ENCODE measurements at places on chromosomes 11 and 22.

DNA sequence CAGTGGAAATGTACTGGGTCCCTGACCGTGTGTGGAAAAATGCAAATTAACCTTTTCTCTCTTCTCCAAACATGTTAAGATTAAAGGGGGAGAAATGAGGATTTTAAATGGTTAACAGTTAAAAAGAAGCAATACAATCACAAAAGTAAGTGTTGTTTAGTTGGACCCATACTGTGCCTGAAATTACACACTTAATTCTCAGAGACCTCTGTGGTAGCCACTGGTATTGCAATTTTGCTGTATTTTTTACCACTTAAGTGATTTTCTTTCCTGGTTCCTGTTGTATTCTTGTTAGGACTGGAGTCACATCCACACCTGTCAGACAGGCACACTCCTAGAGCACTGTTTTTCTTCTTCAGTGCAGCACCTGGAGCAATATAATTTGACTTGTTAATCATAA lies 179.6 kb upstream of the PDGFD start:
- no peak for DNase-seq

DNA sequence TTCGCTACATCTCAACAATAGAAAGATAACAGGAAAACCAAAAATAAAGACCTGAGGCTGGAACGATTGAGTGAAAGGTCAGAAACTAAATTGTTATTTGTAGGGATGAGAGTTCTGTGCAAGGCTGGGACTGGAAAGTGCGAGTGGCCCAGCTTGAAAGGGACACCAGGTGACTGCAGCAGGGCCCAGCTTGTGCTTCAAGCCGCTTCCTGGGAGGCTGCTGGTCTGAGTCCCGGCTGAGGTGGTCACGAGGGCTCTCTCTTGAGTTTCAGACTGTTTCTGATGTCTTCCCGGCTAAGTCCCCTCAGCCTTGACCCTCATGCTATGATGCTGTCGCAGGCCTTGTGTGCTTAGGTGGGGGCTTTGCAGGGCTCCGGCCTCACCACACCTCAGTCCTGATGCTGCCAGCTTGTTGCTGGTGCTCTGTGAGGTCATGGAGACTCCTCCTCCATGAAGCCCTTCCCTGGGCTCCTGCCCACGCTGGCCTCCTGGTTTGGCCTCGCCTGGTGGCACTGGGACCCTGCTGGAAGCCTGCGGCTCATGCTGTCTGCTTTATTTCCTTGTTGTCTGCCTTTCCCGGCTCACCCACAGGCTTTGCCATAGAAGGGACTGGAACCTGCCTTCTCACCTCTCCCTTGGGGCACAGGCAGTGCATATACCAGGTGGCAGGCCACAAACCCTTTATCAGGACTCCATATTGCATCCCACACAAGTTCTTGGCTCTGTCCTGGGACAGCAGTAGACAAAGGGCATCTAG lies 4.0 kb downstream of the BANF1 start:
- no peak for DNase-seq

GRCh38 chr11:102457865-102458264 lies 5.3 kb upstream of the TMEM123 start:
- DNase-seq = no peak

DNA sequence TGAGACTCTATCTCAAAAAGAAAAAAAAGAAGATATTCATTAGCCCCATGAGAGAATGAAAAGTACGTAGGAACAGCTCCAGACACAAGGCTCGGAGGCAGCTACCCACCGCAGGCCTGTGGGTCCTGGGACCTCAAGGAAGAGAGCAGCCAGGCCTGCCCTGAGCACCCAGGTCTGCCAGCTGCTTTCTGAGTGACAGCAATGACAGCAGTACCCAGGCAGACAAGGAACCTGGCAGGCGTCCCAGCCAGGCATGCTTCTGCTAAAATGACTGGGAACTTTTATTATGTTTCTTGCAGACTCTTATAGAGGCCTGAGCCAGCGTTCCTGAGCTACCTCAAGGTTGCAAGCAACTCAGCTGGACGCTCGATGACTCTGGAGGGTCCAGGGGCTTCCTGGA lies 31.6 kb downstream of the CPT1A start:
- DNase-seq = no peak

DNA sequence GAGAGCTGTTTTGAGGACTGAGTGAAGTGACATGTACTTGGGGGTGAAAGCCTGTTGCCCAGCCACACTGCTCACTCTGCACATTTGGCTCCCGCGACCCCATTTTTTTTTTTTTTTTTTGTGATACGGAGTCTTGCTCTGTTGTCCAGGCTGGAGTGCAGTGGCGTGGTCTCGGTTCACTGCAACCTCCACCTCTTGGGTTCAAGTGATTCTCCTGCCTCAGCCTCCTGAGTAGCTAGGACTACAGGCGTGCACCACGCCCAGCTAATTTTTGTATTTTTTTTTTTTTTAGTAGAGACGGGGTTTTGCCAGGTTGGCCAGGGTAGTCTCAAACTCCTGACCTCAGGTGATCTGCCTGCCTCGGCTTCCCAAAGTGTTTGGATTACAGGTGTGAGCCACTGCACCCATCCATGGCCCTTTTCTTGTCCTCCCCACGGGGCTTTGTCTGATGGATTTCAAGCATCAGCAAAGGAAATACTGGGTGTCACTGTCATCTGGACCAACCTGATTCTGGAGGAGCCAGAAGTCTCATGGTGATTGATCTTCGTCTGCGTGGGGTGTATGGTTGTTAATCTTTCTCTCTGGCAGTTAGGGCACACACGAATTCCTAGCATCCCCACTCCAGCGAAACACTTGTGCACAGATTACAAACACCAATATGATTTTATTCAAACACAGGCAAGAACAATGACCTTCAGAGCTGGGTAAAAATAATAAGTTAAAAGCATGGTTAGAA lies 3.4 kb upstream of the UCP3 start:
- DNase-seq = no peak

DNA sequence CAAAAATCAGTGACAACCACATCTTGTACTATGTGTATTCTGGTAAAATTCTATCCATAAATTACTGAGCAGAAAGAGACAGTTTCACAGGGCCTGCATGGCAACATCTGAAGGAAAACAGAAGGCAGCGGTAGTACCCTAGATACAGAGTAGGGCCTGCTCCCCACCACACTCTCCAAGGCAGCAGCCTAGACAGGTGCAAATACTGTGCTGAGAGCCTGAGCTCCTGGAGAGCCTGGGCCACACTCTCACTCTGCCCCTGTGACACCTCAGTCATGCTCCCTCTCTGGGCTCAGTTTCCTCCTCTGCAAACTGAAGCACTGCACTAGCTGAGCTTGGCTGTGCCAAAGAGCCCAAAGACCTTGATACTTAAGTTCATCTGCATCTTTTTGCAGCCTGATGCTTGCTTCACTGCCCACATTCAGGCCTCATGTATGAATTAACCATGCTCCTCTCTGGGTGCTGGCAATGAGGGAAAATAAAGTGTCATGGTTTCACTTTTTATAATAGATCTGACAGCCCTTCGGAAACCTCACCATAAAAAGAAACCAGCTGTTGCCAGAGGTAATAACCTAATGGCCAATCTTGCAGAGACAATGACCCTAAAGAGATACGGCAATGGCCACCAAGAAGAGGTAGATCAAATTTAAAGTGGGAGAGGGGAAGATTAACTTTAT lies 104.7 kb downstream of the PLEKHA7 start:
- no peak for DNase-seq

GRCh38 chr22:39471381-39472141 lies 14.7 kb downstream of the MGAT3 start:
- no peak for DNase-seq

- no peak for DNase-seq
These were observed 90.7 kb downstream of the PPP6R3 start for GRCh38 chr11:68551223-68551622.

DNA sequence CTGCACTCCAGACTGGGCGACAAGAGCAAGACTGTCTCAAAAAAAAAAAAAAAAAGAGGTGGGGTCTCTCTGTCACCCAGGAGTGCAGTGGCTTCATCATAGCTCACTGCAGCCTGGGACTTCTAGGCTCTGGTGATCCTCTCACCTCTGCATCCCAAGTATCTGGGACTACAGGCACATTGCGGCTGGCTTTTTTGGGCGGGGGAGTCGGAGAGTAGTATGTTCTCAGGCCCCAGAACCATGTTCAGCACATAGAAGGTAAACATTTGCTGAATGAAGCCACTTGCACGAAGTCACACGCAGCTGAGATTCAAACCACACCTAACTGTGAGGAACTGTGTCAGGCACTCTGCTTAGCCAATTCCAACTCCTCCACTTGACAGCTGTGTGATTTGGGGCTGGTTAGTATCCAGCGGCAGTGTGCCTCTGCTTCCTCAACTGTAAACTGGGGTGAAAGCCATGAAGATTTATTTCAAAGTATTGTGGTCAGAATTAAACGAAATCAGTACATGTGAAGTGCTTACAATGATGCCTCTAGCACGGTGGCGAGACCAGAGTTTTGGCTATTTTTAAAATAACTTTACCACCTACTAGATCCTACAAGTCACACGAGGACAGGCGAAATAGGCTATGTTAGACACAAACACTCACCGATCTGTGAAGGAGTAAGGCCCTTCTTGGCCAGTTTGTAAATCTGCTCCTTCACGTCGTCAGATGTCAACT lies 789 bp downstream of the RPS13 start:
- DNase-seq = no peak

DNA sequence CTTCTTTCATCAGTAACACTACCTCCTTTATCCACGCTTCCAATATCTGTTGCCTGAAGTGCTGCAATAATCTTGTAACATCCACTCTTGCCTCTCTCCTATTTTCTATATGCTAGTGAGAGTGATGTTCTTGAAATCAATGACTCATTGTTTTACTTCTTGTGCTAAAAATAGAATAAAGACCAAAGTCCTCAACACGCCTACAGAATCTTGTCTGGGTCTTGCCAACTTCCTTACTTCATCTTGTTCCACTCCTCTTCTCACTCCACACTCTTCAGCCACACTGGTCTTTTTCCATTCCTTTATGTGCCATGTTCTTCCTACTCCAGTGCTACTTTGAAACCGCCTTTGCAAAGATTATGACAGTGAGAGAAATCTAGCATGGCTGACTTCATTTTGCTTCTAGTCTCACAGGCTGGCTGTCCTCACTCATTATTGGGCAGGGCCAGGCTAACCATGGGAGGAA lies 136.4 kb downstream of the CCDC81 start:
- no peak for DNase-seq

GRCh38 chr11:83612891-83613766 lies 327.0 kb upstream of the CCDC90B start:
- no peak for DNase-seq

- no peak for DNase-seq
These were observed 26.4 kb downstream of the AMOTL1 start for GRCh38 chr11:94794287-94795168.

Data from nucleus accumbens (tissue), 56 donors.